ENCODE measurements at places on chromosomes 5 and 9.
A peak's percentile ranks its signal among the peaks of the same experiment; 100 is the strongest.

DNA sequence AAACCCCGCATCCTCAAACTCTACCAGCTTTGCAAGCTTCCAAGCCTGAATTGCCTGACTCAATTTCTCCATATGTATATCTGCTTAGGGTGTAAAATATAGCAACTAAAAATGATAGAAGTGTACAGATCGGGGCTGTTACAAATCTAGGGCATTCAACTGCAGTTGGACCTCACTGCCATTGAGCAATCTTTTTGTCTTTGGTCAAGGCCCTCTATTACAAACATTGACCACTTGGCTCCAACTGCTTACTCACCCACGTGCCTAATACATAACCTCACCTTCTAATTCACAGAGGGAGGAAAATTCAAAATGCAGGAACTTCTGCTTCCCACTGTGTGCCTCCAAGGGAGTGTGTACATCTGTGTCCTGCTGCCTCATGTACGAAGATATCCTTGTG, 10.0 kb downstream of the LRRC70 start:
- DNase-seq = no peak

DNA sequence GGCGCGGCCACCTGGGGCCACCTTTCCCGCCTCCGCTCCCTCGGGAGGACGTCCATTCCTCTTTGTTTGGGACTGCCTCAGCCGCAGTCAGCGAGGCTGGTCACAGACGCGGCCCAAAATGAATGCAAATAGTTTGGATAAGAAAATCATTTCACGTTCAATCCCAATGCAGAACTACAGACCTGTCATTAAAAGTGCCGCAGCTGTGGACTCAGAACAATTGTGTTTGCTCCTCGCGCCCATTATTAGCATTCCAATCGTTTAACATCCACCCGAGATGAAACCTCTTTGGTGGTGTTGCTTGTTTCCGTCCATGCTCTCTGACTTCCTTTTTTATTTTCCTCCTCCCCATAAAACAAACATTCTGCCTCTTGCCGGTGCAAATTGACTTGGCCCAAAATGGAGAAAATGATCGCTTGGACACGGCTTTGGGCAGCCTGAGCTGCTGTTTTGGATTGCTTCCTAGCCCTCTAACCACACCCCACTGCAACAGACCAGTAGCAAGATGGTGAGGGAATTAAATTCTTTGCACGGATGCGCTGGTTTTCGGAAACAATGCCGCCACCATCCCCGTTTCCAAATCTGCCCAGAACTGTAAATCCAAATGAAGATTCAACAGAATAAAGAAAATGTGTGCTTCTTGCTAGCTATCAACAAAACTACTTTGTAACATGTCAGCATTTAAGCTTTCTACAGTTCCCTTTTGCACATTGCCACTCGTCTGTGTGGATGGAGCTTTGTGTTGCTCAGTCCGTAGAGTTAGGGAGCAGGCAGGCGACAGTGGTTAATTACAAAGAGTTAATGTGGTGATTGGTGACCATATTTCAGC, 784 bp downstream of the NLN start:
- DNase-seq = peak; percentile 52

DNA sequence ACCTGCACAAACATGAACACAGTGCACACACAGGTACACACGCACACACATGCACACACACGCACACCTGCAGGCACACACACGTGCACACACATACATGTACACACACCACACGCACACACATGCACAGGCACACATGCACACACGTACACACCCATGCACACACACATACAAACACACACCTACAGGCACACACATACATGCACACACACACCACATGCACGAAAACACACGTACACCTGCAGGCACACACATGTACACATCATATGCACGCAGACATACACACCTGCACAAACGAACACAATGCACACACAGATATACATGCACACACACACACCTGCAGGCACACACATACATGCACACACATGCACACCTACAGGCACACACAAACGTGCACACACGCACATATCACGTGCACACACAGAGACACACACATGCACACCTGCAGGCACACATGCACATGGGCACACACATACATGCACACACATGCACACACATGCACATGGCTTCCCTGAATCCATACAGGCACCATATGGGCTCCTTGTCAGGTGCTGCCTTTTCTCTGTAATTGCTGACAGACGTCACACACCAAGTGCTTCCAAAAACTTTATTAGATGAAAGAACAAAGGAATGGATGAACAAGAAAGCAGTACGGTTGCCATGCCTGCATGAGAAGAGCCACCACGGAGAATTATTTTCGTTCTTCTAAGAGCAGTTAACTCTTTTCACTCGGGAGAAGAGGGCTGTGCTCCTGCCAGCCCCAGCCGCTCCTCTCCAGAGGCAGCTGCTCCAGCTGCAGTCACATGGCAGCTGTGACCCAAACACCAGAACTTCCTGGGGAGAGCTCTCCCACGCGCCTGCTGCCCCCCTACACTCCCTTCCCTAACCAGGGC, 57.2 kb downstream of the EXD3 start:
- DNase-seq = no peak

- DNase-seq = no peak
These were observed 4.5 kb downstream of the RALGDS start for GRCh38 chr9:133116346-133117231.

Measured in HT1080 (cell line).